ENCODE measurements at places on chromosomes 16 and 17.

DNA sequence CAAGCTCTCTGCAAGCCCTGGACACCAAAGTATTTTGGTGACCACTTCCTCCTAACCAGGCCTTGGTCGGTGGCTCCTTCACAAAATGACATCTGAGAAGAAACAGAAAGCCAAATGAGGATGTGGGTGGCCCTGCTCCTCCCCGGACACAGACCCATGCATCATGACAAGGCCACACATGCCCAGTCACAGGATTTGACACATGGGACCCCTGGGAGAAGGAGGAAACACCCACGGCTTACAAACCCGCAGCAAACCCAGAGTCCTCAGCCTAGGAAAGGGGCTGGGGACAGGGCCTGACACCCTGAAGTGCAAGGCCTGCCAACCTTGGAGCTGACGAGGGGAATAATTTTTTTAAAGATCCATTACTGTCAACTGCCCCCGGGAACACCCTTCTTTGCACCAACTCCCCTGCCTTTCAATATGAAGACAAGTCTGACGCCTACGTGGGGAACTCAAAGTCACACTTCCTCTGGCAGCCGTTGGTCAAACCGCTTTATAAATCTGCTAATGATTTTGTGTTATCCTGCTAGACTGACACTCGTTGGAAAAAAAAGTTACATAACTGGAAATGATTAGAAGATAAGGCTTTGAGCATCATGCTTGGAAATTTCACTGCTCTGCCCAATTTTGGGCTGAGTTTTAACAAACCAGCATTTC lies 41.3 kb downstream of the GAS7 start:
- no peak for DNase-seq

DNA sequence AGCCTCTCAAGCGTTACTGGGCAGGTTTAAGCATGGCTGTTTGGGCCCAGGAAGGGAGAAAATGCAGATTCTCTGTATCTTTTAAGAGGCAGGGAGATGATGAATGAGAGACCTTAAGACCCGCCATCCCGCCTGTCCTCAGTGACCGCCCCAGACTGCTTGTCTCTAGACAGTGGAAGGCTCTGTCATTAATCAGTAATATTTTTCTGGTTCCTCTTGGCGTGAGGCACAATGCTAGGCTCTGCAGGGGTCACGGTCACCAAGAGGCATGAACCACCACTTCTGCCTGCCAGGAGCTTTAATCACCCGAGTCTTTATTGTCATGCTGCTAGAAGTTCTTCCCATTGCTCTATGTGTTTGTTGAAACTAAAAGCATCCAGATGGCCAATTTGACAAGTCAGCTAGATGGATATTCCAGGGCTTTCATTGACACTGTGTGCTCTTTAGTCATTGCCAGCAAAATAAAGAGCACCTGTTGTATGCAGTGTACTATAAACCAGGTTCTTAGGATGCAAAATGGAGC lies 3.2 kb downstream of the SLC6A2 start:
- no peak for DNase-seq

DNA sequence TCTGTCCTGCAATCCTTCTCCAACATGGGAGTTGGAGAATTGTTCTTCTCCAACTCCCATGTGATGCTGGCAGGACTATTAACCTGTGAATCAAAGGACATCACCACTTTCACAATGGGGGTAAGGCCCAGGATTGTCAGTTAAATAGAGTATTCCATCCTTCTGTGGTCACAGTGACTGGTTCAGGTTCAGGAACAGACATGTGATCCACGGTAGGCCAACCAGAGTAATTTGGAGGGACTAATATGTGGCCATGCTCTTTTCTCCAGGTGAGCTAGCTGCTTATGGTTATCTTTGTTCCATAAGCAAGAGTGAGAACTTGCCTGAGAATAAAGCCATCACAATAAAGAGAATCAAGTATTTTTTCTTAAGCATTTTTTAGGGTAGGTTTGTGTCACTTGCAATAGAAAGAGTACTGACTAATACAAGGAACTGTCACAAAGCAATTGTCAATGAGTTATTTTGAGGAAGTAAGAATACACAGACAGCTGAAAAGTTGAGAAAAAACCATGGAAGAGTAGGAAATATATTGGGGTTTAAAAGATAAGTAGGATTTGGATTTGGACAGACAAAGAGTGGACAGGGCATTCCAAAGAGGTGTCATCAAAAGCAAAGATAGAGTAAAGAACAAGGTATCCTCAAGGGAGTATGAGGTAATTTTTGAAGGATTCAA lies 63.4 kb downstream of the BRIP1 start:
- no peak for DNase-seq

GRCh38 chr16:89049484-89050118 lies 44.1 kb upstream of the ACSF3 start:
- DNase-seq: peak; percentile 39

GRCh38 chr17:67171560-67171959 lies 73.4 kb downstream of the HELZ start:
- DNase-seq: no peak

DNA sequence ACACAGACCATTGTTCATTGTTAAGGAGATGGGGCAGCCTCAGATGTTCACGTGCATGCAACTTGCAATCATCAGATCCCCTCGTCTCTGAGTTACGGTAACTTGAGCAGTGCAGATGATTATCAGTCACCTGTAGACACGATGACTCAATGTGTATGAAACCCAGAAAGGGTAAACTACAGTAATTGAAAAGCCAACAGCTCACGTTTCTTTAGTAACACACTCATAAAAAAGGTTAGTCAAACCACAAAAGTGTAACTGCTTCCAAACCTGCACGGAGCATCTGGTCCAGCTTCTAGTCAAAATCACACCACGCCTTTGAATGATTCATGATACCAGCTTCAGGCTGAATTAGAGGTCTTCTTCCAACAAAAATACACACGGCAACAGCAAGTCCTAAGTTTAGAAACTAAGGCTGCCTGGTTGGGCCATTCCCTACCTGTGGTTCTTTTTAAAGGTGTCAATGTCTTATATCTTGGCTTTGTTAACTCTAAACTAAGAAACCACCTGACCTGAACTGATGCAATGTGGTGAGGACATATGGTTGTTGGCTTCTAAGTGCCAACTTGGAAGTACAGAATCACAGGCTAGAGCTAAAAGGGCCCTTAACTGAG lies 32.3 kb downstream of the GRB7 start:
- peak; percentile 86 for DNase-seq

GRCh38 chr17:82296511-82297279 lies 20.7 kb downstream of the CD7 start:
- peak; percentile 28 for DNase-seq

- no peak for DNase-seq
Measured at GRCh38 chr16:85130705-85131028, 18.4 kb upstream of the CIBAR2 start.

- DNase-seq: no peak
Measured at GRCh38 chr16:11611871-11612664, 25.3 kb upstream of the LITAF start.

- DNase-seq: no peak
Measured at GRCh38 chr16:27474921-27475320, 72.9 kb downstream of the IL21R start.

GRCh38 chr17:12599186-12599920 lies 66.3 kb upstream of the MYOCD start:
- DNase-seq: no peak

- peak; percentile 5 for DNase-seq
Measured at GRCh38 chr17:46944931-46945330, 22.0 kb downstream of the GOSR2 start.

- no peak for DNase-seq
Measured at GRCh38 chr17:82866590-82867191, 26.9 kb upstream of the ZNF750 start.

DNA sequence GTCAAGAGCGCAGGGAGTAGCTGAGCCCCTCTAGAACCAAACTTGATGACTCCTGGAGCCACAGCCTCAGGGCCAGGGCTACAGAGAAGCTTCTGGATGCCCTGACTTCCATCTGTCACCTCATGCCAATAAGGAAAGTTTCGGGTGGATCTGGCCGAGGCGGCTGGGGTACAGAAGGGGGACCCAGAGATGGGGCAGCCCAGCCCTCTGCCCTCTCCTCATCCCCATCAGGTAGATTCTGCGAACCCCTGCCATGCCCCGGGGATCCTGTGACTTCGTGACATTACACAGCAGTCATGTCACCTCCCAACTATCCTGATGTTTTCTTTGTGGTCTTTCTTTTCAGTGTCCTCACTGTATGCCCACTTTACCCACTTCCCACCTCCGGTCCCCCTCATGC lies 114.4 kb downstream of the CCDC182 start:
- DNase-seq: no peak

DNA sequence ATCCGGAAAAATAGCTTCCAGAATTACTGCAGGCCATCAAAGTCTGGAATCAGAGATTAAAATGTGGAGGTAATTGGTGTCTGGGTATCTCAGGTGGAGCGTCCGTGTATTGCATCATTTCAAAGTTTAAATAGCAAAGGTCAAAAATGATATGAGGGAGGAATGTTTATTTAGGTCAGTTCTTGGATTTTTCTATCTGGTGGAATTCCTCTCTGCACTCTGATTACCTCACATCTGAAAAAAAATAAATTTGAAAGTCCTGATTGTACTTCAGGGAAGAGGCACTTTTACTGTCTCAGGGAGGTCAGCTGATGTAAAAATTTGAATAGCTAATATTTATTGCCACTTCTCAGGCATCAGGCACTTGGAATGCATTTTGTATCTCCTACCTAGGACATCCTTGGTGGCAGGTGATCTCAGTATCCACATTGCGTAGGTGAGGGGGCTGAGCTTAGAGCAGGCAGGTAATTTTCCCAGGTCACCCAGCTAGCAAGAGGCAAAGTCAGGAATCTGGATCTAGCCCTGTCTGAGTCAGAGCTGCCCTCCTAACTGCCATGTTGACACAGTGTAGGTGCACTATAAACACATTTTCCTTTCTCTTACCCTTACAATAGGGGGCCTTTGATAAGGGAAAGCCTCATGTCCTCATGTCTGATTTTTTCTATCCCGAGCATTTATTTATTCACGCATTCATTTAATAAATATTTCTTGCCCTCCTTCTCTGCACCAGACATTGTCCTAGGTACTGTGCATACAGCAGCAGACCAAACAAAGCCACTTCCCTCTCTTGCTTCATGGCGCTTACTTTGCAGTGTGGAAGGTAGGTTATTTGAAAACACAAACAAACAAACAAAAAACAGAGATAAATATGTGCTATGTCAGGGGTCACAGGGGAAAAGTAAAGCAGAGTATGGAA lies 454.3 kb downstream of the HAPSTR1 start:
- DNase-seq: no peak

DNA sequence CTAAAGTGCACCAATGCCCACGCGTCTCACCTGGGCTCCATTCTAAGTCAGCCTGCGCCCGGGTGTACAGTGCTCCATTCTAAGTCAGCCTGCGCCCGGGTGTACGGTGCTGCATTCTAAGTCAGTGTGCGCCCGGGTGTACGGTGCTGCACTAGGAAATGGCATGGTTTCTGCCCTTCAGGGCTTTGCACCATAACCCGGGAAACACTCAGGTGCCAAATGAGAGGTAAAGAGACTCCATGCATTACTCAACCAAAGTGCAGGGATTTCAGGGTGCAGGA lies 29.2 kb upstream of the FASN start:
- no peak for DNase-seq

DNA sequence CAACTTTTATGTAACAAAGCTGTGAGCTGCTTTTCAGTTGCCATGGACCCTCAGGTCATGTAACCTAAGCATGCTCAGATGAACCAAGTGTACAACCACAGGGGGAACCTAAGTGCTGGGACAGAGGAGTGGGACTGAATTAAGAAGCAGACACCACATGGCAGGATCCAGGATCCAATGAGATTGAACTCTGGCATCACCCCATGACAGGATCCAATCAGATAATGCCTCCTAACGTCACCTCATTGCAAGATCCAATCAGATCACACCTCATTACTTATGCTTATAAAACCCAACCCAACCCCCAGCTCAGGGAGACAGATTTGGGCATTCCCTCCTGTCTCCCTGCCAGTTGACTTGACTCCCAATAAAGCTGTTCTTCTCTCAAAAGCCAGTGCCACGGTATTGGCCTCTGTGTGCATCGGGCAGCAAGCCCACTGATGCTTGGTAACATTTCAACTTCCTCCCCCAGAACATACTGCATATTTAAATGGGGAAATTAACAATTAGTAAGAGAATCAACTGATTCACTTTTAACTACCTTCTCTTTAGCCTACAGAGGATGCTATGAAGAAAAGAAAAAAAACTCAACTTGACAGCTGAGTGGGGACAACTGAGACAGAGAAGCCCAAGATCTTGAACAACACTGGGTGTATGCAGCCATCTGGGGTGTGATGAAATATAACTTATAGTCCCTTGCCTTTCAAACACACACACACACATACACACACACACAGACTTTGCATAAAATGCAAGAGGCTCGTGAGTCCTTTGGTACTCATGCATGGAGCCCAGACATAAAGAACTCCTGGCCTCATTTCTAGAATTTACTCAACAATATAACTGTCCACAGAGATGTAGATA lies 148.4 kb downstream of the SLC39A11 start:
- no peak for DNase-seq

DNA sequence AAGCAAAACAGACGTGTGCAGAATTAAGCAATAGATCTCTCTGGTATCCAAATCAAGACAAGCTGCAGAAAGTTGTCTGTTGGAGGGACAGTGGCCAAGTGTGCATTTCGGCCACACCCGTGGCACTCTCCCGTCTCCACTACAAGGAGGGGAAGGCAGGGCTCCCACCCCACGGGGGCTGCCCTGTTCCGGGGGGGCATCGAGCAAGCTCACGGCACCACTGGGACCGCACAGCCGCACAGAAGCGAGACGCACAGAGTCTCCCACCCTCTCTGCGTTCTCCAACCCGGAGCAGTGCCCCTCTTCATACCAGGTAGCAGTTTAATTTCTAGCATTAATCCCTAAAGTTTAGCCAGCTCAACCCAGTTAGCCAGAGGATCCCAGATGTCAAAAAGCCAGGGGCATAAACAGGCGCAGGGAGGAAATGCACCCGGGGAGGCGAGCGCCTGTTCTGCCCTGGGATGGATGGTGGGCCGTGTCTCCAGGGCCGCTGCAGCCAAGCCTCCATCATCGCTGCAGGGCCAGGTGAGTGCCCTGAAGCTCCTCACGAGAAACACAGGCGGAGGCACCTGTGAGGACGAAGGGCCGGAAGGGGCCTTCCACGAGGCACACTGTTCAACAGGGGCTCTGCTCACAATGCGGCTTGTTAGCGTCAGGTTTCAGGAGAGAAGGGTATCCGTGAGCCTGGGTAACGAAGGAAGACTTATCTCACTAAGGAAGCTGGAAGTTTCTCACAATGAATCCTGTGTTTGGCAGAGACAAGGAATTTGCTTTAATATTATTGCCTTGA lies 42.1 kb upstream of the METRNL start:
- DNase-seq: no peak

- DNase-seq: no peak
Measured at GRCh38 chr17:74163271-74163821, 40.1 kb upstream of the RPL38 start.

DNA sequence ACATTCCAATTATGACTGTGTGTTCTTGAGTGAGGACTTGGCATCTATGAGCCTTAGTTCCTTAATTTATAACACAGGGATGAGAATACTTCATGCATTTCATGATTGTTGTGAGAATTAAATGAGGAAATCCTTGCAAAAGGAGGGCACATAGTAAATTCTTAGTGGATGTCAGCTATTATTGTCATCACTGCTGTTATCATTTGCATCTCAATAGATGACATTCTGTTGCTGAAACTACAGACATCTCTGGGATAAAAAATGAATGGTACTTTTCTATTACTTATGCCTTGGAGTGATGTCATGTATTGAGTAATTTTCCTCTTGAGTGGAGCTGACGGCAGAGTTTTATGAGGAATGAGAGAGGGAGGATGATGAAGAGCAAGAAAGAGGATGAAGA lies 184.4 kb upstream of the CDH11 start:
- no peak for DNase-seq

GRCh38 chr16:22195695-22196558 lies 10.2 kb upstream of the EEF2K start:
- peak; percentile 85 for DNase-seq

GRCh38 chr17:77558846-77559626 lies 399.5 kb upstream of the TNRC6C start:
- DNase-seq: no peak
